ENCODE measurements at places on chromosomes 6 and 20.

DNA sequence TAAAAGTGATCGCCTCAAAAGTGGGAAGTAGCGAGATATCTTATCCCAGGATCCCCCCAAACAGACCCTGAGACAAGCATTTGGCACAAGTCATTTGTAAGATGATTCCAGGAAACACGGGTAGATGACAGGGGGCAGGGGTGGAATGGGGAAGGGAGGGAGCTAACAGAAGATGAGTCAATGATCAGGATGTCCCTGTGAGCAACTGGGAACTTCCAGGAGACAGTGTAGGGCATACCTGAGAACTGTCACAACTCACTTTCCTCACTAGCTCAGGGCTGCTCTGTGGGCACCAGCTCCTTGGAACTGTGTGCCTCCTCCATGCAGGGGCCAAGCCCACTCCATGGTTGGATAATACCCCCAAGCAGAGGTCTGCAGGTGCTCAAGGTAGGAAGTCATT is 38.5 kb upstream of the VSX1 start:
- no peak for DNase-seq

DNA sequence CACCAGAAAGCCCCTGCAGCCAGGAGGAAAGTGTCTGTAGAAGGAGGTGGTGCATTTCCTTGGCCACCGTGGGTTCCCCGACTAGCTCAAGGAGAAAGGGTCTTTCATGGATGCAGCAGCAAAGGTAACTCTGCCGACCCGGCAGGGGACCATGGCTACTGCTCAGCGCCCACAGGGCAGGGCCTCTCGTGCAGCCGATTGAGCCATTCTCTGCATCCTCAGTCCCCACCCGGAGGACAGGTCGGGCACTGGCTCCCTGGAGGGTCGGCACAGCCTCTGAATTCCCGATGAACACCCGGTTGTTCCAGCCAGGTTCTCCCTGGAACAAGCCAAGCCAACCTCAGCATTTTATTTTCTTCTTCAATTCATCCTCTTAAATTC is 24.1 kb upstream of the FOXC1 start:
- DNase-seq = no peak

GRCh38 chr20:19688031-19688806 is 69.8 kb upstream of the RIN2 start:
- no peak for DNase-seq

- no peak for DNase-seq
These were observed 53.0 kb downstream of the TAF4 start for GRCh38 chr20:62012631-62013030.

GRCh38 chr6:155504848-155505607 is 49.4 kb upstream of the NOX3 start:
- DNase-seq = no peak
